ENCODE measurements at places on chromosomes 11 and 22. TPM values are rescaled to one million over a fixed set of nuclear protein-coding genes. Genes with fewer than 3 reads are reported as not detected.

DNA sequence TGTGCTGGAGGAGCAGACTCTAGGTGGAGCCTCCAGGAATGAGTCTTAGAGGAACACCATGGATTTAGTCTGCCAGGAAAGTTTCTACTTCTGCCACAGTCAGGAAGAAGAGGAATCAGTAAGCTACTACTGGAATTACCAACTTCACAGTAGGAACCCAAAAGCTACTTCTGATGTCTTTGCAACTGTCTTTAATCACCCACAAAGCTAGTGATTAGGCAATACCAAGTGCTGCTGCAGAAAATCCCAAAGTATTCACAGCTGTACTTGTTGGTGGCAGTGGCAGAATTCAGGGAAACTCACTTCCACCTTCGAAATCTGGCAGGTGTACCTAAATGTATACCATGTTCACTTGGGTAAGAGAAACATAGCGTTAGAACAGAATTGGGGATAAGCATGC is 264.5 kb upstream of the SORL1-AS1 start:
- DNase-seq, result no peak

DNA sequence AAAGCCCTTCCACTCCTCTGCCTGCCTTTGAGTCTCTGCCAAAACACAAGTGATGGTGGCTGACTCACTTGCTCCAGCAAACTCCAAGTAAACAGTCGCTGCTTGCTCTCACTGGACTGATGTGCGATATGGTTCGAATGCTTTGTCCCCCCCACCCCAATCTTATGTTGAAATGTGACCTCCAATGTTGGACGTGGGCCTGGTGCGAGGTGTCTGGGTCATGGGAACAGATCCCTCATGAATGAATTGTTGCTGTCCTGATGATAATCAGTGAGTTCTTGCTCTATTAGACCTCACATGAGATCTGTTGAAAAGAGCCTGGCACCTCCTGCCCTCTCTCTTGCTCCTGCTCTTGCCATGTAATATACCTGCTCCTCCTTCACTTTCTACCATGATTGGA is 747.9 kb downstream of the OPCML start:
- no peak for DNase-seq

DNA sequence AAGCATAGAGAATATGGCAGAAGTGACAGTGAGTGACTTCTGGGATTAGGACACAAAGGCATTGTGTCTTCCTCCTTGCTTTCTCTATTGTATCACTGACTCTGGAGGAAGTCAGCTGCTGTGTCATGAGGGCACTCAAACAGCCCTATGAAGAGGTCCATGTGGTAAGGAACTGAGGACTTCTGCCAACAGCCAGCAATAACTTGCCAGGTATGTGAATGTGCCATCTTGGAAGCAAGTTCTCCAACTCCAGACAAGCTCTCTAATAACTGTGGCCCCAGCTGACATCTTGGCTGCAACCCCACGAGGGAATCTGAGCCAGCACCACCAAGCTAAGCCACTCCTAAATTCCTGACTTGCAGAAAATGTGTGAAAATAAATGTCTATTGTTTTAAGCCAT is 83.6 kb upstream of the ZBED5 start:
- no peak for DNase-seq

GRCh38 chr11:121437018-121437685 is 15.0 kb upstream of the SORL1 start:
- no peak for DNase-seq

DNA sequence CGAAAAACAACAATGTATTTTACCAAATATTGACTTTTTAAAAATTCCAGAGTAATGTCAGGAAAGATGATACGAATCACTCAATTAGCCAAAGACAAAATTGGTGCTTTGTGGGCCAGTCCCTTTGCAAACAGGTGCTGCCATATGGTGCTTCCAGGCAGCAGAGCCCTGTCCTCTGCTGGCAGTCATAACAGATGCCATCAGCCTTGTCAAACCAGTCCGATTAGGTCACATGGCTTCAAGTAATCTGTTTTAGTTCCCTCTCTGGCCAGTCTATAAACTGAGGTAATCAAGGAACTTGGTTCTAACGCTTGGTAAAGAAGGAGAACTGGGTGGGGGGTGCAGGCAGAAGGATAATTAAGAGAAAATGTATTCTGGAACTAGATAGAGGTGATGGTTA is 49.1 kb upstream of the CAPRIN1 start:
- no peak for DNase-seq

DNA sequence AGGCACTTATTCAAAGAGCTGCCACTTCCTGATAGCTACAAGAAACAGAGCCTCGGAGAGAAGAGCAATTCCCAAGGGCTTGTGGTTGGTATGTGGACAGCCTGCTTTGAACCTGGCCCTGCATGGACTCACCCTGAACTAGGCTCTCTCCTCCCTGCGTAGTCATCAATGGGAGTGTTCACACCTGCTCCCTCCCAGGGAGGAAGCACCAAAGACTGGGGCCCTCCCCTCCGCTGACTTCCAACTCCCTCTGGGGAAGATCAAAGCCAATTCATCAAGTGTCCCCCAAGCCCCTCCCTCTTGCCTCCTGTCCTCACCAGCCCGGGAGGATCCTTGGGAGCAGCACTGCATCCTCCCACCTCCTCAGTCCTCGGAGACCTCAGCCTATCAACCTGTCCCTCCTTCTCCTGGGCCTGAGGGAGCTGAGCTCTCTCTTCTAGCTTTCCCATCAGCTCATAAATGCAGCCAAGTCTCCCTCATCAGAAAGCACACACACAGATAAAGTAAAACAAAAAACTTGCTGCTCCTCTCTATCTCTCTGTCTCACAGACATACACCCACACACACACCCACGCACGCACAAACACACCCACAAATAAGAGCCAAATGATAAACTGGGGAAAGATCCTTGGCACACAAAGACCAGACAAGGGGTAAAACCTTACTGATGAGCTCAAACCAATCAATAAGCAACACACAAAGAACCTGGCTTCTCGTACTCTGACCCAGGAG is 3.3 kb downstream of the A4GALT start:
- no peak for DNase-seq

DNA sequence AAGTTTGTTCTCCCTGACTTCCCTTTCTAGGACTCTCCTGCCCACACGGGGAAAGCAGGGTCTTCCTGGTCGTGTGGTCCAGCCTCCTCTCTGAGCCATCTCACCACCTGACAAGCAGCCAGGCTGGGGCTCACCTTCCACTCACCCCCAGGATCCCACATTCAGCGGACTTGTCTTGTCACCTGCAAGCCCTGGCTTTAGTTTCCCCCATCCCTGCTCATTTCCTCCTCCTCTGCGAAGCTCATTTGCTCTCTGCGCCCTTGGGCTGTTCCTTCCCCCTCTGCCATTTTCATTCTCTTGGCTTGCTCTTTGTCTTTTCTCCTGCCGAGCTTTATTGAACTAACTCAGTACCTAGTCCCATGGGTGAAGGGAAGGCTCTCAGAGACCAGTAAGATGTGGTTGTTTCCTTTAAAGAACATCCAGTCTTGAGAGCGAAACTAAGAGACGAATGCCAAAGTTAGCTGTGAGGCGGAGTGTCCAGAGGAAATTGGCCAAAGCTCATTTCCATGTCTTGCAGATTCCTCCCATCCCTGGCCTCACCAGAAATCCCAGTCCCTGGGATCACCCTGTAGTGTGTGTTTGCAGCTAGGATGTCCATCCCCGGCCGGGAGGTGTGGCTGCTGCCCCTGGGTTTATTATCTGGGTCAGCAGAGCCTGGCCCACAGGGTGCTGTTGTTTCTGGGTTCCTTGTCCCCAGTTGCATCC is 2.0 kb downstream of the ST14 start:
- DNase-seq, result no peak

- DNase-seq, result no peak
These were observed 12.2 kb downstream of the MRGPRF start for GRCh38 chr11:69000831-69001242.

GRCh38 chr22:25030636-25031035 is 78.1 kb downstream of the KIAA1671 start:
- DNase-seq, result no peak

- no peak for DNase-seq
These were observed 80.7 kb upstream of the LMO1 start for GRCh38 chr11:8344346-8344745.

- DNase-seq, result no peak
These were observed 963 bp downstream of the TYMP start for GRCh38 chr22:50528682-50529415.

The HBB gene
- total RNA-seq, result not detected

The KDM4D gene
- not detected for total RNA-seq

The AQP11 gene
- 19.3 TPM for total RNA-seq

The RTCB gene
- 62.7 TPM for total RNA-seq

The MPZL2 gene
- total RNA-seq, result 22.2 TPM

The MEI1 gene
- total RNA-seq, result 17.4 TPM

All from Peyer's patch (tissue), 4 donors.